A549 (cell line): ENCODE measurements at places on chromosomes 6 and 20. TPM values are rescaled to one million over a fixed set of nuclear protein-coding genes. Genes with fewer than 3 reads are reported as not detected.

The KHDC1L gene
- polyA plus RNA-seq: 0.31 TPM in 1 of 3 replicates, not detected in the others

The EBF4 gene
- polyA plus RNA-seq: 1.5 to 3.2 TPM (median 2.8 TPM) in 3 replicates

The SLC22A7 gene
- not detected in 3 replicates for polyA plus RNA-seq

The GGTLC1 gene
- polyA plus RNA-seq: not detected in 3 replicates

GRCh38 chr6:164102693-164103092 is 688.2 kb downstream of the QKI start:
- DNase-seq: no peak

DNA sequence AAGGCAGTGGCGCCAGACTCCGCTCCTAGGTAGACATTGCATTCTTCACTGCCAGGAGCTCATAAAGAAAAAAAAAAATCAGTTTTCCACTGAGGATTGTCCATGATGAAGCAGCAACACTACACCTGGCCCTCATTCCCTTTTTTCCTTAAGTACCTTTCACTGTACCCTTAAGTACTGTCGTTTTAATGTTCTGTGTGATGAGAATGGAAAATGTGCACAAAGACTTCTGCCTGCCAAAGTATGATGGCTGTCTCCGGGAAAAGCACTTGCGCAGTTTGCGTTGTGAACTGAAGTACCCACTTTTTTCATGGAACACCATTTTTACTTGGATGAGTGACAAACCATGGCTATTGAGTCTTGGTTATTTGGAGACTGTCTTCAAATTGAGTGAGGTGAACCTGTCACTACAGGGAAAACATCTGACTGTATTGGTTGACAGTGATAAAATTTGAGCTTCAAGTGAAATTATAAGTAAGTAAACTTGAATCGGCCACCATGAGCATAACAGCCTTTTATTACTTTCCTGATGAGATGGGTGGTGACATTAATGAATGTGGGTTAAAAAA is 104.8 kb downstream of the NCOA3 start:
- no peak for DNase-seq

- peak; percentile 63 for DNase-seq
Measured at GRCh38 chr6:43455531-43456428, at the start of gene DLK2. Gene DLK2, minus strand, starts transcription at chr6:43455548. Its CDS starts 723 bp downstream, at chr6:43454825.

DNA sequence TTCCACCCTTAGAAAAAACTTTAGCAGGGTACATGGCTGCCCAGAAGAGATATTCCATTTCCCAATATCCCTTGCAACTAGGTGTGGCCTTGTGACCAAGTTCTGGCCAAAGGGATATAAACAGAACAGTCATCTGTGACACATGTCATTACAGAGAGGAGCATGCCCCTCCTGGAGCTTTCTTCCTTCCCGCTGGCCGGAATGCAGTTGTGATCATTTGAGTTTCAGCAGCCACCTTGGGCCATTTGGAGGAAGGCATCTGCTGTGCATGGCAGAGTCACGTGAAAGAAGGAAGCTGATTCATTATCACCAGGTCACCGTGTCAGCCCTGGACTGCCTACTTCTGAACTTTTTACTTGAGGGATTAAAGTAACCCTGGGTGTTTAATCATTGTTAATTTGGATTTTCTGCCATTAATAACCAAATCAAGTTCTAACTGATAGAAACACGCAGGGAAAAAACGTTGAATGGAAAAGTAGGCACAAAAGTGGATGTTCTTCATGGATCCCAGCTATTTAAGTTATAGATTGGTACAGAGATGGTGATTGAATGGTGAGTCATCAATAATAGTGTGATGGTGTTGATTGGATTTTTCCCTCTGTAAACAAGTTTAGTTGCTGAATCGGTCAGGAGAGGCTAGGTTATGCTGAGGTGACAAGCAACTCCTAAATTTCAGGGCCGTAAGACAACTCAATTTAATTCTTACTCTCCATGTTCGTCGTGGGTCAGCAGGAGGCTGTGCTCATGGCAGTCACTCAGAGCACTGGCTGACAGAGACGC is 80.7 kb upstream of the CCDC167 start:
- no peak for DNase-seq

DNA sequence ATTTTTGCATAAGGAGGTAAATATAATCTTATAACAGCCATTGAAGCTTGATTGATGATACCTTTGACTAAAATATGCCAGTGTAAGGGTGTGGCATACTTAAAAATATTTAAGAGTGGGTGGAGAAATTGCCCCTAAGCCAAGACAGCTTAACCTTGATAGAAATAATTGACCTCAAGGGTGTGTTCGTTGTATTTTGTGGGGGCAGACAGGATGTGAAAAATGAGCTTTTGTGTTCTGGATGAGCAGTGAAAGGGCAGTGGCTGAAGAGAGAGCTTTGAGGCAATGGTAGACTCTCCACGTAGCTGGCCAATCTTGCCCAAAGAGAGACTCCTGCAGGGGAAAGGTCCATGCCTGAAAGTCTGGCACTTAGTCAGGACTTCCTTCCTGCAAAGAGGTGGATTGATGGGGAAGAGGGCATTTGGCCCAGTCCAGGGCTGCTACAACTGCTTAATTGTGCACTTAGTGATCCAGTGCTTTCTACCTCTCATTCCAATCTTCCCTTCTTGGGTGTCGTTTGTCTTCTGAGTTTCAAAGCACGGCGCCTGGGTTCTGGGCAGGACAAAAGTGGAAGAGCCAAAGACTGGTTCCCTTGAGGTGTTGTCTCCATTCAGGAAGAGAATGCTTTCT is 15.6 kb upstream of the CD109 start:
- no peak for DNase-seq

DNA sequence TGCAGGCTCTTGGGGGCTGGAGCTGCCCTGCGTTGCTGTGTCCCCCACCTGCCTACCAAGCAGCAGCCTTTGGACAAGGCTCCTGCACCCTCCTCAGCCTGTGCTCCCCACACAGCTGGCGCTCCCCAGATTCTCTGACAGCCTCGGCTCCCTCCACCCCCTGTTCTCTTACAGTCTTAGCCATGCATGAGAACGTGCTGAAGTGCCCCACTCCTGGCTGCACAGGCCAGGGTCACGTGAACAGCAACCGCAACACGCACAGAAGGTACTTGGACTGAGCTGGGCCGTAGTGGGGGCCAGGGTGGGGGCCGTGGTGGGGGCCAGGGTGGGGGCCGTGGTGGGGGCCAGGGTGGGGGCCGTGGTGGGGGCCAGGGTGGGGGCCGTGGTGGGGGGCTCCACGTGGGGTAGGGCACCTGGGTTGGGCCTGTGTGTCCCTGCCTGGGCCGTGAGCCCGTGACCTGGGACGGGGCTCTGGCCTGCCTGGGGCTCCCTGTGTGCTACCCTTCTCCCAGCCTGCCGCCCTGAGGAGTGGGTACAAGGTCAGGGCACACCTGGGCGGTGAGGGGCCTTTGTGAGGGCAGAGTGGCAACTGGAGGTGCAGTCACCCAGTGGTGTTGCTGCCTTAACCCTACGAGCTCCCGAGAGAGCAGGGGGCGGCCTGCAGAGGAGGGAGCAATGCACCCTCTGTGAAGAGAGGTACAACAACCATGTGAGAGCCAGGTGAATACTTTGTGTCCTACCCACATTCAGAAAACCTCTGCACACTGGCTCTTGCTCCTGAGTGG is 43.5 kb upstream of the PCMTD2 start:
- no peak for DNase-seq

GRCh38 chr6:7249946-7250643 is 62.9 kb downstream of the SSR1 start:
- no peak for DNase-seq

GRCh38 chr6:781350-781961 is 88.5 kb upstream of the EXOC2 start:
- DNase-seq: no peak

- no peak for DNase-seq
Measured at GRCh38 chr6:75025371-75025770, 180.5 kb downstream of the COL12A1 start.

DNA sequence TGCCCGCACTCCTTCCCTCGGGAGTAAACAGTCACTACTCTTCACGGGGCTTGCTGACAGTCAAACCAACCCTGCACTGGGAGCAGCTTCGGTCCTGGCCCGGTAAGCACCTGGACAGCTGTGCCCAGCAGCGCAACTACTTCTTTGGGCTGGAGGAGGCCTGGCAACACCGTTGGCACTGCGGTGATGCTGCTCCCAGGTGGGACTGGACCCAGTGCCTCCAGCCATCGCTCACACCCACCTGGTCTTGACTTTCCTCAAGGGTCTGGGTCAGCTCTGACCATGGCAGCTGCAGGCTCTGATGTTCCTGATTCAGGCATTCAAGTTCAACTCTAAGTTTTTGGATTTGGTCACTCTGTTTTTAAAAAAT is 53.8 kb downstream of the GINS1 start:
- no peak for DNase-seq

- DNase-seq: no peak
Measured at GRCh38 chr6:13212538-13212937, 115.8 kb downstream of the TBC1D7 start.

DNA sequence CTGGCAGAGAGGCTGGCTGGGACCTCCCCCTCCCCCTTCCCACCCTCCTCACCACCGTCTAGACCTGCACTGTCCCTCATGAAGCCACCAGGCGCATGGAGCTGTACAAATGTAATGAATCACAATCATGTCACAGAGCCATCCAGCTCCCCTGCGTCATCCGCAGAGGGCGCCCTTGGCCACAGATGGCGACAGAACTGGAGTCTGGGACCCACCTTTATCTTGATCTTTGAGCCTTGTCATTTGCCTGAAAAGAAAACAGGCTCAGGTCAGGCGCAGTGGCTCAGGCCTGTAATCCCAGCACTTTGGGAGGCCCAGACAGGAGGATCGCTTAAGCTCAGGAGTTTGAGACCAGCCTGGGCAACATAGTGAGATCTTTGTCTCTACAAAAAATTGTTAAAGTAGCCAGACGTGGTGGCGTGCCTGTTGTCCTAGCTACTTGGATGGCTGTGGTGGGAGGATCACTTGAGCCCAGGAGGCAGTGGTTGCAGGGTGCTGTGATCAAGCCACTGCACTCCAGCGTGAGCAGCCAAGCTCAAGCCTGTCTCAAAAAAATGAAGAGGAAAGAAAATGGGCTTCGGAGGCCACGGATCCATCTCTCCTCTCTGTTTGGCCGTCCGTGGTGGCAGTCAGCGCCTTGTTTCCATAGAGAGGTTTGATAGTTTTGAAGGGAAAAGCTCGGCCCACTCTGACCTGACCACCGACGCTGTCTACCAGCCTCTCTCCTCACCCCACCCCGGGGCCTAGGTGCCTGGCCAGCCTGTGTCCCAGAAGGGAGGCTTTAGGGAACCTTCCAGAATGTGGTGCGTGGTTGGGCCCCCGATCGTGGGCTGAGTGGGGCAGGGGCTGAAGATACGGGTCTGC is 6.2 kb downstream of the COL9A3 start:
- peak; percentile 92 for DNase-seq

- DNase-seq: no peak
Measured at GRCh38 chr20:47906348-47906660, 121.0 kb upstream of the SULF2 start.

DNA sequence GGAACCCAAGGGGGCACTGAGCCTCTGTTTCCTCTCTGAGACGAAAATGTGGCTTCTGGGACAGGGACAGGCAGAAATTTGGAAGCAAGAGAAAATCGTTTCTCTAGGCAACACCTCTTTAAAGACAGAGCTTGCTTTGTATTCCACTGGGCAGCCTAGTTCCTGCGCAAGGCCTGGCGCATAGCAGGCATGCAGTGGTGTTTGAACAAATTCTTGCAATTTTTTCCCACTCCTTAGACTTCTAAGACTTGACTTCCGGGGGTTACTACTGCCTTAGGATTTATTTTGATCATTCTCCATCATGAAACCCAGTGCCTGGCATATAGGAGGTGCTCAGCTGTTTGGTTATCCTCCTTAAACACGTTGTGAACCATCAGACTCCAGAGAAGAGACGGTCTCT is 249.0 kb upstream of the KCNG1 start:
- no peak for DNase-seq

DNA sequence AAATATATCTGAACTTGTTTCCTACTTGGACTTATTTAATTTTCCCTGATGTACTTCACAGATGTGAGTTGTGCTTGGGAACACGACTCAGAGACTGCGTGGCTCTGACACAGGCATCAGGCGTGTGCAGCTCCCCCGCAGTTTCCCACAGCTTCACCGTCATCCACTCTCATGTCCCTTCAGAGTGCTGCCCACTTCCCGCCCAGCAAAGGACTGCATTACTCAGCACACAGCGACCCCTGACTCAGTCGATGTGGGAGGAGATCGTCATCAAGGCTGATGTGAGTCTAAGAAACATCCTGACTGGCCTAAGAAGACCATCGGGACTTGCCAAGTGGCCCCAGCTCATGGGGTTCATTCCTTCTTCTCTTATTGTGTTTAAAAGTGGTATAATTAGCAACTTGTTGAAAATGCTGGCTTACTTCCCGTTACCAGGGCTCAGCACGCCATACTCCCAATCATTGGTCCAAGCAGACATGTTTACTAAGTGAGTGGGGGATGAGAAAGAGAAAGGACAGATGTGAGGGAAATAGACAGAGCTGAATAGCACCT is 539.4 kb upstream of the JARID2 start:
- peak; percentile 29 for DNase-seq

DNA sequence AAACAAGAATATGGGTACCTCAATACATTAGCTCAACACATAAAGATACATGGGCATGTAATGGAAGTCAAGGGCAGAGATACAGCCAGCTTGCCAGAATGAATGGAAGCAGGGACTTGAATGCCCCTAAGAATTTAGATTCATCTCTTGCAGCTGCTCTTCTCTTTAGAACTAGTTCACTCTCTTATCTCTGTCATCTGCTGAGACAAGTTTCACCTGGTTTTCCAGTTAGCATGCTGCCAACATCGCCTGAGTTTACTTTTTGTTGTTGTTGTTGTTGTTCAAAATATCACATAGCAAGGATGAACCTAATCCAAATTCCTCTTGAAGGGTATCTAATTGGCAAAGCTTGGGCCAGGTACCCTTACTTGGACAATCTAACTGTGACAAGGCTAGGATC is 14.1 kb upstream of the PAQR8 start:
- DNase-seq: no peak

GRCh38 chr20:568097-568652 is 24.6 kb upstream of the CSNK2A1 start:
- no peak for DNase-seq

DNA sequence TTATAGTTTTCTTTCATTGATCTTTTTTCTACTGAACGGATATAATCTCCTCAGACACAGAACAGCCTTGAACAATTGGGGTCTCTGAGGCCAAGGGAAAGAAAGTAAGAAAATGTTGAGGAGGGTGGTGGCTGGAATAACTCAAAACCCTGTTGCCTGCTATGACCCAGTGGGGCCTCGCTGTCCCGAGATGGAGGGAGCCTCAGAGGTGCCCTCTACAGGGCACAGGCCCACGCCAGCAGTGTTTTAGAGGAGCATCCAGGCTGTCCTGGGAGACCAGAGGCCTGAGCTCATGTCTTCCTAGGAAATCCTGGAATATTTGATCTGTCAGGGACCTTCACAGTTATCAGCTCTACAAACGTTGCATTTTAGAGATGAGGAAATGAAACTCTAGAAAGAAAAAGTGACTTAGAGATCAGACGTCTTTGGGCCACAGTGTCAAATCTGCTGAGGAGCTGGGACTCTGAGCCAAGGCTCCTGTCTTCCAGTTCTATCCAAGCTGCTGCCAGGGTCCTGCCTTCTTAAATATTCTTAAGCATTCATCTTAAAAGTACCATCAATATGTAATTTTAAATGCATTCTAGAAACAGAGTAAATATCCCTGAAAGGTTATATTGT is 26.3 kb downstream of the ALDH5A1 start:
- DNase-seq: peak; percentile 48

- DNase-seq: no peak
Measured at GRCh38 chr6:12404651-12405050, 114.5 kb downstream of the EDN1 start.
